ENCODE measurements at places on chromosomes 5 and 9.

DNA sequence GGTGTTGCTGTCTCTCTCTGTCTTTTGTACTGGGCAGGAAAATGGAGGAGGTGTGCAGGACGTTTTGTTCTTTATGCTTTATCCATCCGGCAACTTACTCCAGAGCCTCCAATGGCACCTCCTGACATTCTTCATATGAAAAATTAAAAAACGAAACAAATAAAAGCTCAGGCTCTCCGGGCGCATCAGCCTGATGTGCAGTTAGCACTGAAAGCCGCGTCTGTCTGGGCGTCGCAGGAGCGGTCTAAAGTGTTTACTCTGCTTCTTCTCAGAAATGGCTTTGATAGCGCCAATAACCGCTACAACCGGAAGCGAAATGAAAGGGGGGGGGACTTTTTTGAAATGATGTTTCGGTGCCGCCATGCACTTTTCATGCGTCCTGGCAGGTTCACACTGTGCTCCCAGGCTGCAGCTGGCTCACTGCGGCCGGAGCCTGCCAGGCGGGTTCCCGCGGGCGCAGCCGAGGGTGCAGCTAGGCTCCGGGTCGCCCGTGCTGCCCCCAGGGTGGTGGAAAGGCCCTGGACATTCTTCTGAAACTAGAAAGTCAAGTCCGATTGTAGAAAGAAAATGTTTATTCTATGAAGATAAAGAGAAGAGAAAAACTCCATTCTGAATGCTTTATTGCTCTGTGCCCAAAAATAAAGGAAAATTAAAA lies 407.7 kb upstream of the IRX1 start:
- DNase-seq, result no peak

GRCh38 chr9:24073007-24073592 lies 247.1 kb upstream of the ELAVL2 start:
- no peak for DNase-seq

- DNase-seq, result no peak
Measured at GRCh38 chr9:83133316-83133715, 70.4 kb upstream of the RASEF start.

- no peak for DNase-seq
Measured at GRCh38 chr5:62283005-62283404, 23.0 kb upstream of the KIF2A start.

- no peak for DNase-seq
Measured at GRCh38 chr9:107249131-107249533, 33.9 kb upstream of the RAD23B start.

- DNase-seq, result no peak
Measured at GRCh38 chr9:131043646-131044045, 34.7 kb downstream of the LAMC3 start.

- no peak for DNase-seq
Measured at GRCh38 chr9:16611983-16612382, 258.5 kb downstream of the BNC2 start.

DNA sequence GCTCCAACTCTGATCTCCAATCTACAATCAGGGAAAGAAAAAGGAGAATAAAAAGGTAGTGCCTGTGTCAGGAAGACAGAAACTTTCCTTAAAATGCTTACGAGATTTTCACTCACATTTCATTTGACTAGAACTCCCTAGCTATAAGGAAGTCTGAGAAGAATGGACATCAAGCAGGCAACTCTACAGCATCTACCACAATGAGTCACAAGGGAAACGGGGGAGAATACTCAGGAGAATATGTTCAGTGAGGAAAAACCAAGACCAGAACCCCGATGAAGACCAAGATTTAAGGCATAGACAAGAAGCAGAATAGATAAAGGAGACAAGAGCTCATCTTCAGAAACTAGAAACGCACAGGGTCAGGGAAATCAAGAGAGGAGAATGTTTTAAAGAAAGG lies 9.0 kb upstream of the SETD9 start:
- DNase-seq, result no peak

- no peak for DNase-seq
Measured at GRCh38 chr5:143677403-143677802, 134.6 kb upstream of the HMHB1 start.

DNA sequence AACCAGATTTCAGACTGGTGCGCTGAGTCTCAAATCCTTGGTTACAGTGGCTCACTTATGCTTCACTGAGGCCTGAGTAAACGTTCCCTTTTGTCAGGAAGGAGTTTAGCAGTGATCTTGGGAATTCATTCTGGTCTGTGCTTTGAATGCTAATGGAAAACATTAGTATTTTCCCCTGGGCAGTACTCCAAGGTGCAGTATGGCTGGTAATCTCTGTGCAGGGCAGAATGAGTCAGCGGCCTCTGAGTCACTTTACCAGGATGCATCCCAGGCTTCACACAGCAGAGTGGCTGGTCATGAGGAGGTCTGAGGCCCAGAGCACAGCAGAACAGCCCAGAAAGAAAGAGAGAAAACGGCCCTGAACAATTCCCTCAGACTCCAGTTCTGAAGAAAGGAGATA lies 54.0 kb downstream of the PCA3 start:
- DNase-seq, result no peak

- DNase-seq, result no peak
Measured at GRCh38 chr9:20551236-20551635, 71.1 kb downstream of the MLLT3 start.

DNA sequence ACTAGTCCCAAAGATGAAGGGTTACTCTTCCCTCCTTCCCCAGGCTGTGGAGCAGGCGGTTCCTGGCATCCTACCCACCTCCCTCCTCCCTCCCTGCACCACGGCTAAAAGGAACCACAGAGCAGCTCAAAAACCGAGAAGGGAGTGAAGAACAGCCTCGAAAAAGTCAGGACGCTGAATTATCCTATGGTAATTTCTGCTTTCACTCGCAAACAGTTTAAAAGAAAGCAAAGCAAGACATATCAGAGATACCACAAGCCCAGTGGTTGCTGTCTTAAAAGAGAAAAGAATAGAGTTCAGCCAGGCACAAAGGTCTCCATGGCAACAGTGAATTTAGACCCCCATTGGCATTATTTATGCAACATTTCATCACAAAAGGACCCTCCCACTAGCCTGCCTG lies 315.4 kb downstream of the CTNND2 start:
- DNase-seq, result no peak

DNA sequence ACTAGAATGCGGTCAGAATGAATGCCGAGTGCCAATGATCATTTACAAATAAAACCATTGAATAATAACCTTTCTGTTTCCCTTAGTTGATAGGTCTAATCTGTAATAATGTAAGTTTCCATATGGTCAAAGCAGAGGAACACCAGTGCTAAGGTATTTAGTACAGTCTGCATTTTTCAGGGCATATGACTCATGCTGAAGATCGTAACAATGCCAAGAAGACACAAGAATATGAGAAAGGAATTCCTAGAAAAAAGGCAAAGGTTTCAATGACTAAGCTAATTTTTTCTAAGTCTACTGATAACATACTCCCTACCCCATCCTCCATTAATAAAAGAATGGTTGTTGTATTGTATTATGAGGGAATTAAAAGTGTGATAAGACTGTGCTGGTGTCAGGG lies 2.8 kb downstream of the OR1L8 start:
- no peak for DNase-seq

GRCh38 chr9:36218011-36218410 lies 27.3 kb downstream of the CLTA start:
- no peak for DNase-seq

- DNase-seq, result no peak
Measured at GRCh38 chr5:164370841-164371240, 865.4 kb downstream of the MAT2B start.

All from activated CD8-positive, alpha-beta memory T cell treated with anti-CD3 and anti-CD28 coated beads, Interleukin-2, amount 50 U/mL, for 48 hours (primary cell).